ENCODE measurements at places on chromosomes 16 and 17.

DNA sequence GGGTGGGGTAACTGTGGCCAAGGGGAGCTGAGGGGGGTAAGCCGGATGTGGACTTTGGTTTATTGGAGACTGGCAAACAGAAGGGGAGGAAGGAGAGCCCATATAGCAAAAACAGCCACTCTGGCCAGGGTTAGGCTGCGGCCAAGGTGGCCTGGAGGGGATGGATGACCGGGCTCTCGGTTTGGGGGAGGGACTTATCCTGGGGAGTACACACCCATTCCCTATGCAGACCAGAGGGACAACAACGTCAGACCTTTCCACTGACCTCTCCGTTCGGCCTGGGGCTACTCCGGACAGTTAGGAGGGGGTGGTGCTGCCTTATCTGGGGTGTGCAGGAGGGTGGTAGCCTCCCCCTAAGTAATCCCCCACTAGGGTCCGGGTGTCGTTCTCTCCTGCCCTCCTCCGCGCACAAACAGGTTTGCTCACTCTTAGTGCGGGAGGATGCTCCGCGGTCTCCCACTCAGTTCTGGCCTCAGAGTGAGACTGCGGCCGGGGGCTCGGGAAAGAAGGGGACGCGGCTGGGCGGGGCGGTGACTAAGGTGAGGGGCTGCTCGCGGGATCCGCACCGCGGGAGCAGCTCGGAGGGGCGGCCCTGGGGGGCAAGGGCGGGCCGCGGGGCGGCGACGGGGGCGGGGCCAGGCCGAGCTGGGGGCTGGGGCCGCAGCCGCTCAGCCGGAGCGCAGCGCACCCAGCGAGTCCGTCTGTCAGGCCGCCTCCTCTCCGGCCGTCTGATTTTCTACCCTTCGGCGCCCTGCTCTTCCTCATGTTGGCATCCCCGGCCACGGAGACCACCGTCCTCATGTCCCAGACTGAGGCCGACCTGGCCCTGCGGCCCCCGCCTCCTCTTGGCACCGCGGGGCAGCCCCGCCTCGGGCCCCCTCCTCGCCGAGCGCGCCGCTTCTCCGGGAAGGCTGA lies at the start of gene WNK4:
WNK4 (plus strand) TSS at position 675 of the 915 bp plus-strand sequence; CDS start at position 764, 89 bp downstream.
- no peak for DNase-seq

GRCh38 chr16:87404764-87405625 lies 12.9 kb downstream of the MAP1LC3B start:
- DNase-seq: no peak

DNA sequence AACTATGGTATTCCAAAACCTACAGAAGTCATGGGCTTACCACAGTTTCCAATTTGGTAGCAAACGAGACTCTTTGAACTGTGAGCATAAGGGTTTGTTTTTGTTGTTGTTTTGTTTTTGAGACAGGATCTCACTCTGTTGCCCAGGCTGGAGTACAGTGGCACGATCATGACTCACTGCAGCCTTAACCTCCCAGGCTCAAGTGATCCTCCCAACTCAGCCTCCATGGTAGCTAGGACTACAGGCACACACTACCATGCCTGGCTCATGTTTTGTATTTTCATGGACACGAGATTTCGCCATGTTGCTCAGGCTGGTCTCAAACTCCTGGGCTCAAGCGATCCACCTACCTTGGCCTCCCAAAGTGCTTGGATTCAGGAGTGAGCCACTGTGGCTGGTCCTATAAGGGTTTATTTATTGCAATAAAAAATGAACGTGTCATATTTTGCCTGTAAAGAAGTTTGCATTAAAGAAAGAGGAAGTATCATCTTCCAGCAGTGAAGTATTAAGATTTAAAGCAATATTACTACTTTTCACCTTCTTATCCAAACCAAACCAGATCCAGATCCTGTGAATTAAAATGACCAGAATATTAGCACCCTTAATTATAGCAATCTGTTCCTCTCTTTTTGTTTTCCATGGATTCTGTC lies 37.2 kb downstream of the KCNJ2 start:
- DNase-seq: no peak

DNA sequence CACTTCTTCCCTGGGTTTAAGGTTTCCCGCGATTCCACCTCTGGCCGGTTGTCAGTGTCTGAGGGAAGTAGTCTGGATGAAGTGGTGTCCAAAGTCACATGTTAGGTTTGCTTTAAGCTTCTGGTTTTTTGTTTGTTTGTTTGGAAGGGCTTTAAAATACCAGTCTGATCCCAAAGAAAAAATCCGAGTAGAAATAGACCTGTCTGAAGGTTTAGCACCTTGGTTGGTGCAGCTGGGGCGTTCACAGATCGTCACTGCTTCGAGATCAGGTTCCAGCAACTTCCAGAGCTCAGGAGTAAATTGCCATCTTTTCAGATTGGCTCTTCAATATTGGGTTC lies 567 bp downstream of the TMEM97 start:
- DNase-seq: no peak

DNA sequence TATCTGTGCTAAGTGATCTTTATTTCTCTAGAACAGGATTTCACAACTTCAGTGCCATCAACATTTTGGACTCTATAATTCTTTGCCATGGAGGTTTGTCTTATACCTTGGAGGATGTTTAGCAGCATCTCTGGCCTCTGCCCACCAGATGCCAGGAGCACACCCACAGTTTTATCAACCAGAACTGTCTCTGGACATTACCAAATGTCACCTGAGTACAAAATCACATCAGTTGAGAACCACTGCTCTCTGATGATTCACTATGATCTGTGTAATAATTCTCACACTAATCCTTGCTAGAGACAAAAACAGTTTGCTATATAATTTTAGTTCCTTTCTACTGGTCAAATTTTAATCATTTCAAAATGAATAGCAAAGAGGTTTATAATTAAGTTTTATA lies 102.8 kb upstream of the AMZ2 start:
- no peak for DNase-seq

DNA sequence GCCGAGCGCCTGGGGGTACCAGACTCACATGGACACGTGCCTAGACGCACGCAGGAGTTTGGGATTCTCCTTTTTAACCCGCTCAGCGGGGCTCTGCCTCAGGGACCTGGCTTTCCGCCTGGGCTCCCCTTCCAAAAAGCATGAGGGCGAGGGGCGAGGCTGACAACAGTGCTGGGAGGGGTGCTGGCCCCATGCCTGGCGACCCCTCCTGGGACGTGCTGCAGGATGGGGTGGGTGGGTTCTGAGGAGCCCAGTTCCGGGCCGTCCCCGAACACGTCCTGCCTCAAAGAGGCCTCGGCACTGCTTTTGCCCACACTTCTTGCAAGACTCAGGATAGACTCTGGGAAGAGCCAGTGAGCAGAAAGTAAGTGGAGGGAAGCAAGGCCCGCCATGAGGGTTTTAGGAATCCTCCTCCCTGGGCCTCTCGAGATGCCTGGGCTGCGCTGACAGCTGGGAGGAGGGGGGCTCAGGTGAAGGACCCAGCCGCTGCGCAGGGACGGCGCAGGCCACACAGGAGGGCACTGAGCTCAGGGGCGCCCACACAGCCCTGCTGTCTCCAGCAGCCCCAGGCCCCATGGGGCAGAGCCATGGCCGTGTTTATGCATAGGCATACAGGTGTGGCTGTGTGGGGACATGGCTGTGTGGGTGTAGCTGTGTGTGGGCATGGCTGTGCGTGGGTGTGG lies 15.4 kb upstream of the PABPN1L start:
- no peak for DNase-seq

DNA sequence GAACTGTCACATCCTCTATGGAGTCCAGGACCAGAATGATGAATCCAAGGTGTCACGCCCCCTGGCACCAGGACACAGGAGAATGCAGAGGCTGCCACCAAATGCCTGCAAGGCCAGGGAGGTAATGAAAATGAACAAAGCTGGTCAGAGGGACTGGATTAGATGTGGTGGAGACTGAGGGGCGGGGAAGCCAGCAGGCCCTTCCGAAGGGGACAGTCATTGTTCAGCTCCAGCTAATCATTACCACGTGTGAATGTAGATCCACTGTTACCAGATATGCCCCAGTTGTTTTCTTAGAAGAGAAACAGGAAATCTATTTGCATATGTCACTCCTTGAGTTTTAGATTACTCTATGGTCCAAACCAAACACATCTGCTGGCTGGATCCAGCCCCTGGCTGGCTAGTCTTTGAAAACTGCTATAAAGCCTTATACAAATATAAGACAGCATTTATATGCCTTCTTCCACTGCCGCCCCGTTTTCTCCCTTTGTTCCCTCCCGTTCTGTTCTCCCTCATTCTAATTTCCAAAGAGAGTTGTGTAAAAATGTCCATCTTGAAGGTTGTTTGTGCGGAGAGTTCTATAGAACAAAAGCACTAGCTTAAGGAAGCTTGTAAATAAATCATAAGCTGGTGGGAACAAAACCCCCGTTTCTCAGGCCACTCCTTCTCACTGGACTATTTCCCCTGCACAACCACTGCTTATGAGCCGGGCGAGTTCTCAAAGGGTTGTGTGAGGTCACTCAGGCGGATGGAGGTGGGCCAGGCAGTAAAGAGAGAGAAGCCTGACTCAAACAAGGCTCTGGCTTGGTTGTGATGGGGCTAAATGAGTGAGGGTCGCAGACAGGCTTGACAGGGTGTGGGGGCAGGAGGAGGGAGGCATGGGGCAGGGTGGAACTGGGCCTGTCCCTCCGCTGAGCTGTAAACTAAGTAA lies 14.2 kb downstream of the CRYM start:
- no peak for DNase-seq

DNA sequence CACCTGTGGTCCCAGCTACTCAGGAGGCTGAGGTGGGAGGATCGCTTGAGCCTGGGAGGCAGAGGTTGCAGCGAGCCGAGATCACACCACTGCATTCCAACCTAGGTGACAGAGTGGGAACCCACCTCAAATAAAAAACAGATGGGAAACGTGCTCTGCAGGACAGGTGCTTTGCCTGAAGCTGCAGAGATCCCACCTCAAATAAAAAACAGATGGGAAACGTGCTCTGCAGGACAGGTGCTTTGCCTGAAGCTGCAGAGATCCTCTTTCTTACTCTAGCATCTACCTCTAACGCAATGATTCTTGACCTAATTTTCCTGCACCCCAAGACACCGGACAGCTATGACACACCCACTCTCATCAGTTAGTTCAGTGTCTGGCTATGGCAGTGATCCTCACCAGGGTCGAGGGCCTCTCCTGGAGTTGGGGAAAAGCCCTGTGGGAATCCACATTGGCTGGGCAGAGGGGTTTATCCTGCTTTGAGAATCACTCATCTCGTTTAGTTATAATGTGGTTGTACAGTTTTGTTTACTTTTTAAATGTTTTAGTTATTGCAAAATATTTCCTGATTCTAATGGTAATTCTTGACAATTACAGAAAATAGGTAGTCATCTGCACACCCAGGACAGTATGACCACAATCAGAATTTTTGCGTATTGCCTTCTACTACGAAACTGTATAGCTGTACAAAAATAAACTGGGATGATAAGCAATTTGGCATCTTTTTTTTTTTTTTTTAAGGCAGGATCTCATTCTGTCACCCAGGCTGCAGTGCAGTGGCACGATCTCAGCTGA lies 11.4 kb downstream of the VPS53 start:
- no peak for DNase-seq

DNA sequence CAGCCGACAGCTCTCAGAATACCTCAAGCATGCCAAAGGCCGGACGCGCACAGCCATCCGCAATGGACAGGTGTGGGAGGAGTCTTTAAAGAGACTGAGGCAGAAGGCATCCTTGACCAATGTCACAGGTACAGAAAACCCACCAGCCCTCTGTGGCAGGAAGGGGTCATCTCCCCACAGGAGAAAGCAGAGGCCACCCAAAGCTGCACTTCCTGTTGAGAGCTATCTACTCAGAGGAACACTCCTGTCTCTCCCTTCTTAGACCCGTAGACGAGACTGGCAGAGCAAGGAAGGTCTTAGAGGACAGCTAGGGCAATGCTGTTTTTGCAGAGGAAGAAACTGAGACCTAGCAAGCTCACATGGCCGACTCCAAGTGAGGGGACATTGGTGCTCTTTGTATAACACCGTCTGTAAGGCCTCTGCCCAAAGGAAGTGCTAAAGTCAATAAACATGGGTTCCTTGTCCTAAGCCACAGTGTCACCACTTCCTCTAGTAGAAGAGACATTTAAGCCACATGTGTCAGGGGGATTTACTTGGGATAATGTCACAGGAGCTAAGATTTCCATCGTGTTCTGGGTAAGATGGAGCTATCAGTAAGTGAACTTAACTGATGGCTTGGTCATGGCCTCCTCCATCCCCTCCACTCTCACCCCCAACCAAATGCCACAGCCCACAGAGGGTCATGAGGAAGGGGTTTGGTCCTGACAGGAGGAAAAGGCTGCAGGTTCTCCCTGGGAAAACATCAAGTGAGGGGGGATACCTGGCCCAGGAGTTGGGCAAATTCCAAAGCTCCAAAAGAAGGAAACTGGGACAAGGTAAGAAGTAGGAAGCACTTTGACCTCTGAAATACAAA lies 9.4 kb downstream of the LPO start:
- no peak for DNase-seq

DNA sequence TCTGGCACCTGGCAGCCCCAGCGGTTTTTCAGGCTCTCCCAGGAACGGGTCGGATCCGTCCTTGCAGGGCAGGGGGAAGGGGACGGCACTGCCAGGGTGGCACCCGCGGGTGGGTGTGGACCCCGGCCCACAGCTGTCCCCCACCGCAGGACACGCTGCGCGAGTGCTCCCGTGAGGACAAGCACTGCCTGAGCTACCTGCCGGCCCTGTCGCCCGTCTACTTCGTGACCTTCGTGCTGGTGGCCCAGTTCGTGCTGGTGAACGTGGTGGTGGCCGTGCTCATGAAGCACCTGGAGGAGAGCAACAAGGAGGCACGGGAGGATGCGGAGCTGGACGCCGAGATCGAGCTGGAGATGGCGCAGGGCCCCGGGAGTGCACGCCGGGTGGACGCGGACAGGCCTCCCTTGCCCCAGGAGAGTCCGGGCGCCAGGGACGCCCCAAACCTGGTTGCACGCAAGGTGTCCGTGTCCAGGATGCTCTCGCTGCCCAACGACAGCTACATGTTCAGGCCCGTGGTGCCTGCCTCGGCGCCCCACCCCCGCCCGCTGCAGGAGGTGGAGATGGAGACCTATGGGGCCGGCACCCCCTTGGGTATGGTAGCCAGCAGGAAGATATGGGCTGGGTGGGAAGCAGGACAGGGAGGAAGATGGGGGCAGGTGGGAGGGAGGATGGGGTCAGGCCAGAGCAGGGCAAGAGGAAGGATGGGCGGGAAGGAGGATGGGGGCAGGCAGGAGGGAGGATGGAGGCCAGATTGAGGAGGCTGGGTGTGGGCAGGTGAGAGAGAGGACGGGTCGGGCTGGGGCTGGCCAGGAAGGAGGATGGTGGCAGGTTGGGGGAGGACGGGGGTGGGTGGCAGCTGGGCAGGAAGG lies 6.8 kb downstream of the TPSG1 start:
- DNase-seq: no peak

DNA sequence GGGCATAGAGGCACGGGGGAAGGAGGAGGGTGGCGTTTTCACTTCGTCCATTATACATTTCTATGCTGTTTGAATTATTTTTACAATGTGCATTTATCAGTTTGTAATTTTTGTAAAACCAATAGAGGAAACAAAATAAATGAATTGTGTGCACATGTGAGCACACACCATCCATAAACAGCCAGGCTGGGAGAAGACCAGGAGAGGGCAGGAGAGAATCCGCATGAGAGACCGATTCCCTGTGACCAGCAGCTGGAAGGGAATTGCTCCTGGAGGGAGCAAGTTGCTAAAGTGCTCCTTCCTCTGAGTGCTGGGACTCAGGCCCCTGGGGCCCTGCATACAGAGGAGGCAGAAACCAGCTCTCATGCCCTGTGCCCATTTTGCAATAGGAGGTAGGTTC lies 126.0 kb downstream of the ABCC12 start:
- DNase-seq: no peak

GRCh38 chr17:45997624-45998023 lies 1.4 kb upstream of the STH start:
- DNase-seq: no peak

GRCh38 chr17:45411348-45412105 lies 21.1 kb downstream of the ARHGAP27 start:
- DNase-seq: no peak

Data from NT2/D1 (cell line).